Forelimb muscle (tissue), 1 donor: ENCODE measurements at places on chromosomes 2 and 18.
A peak's percentile ranks its signal among the peaks of the same experiment; 100 is the strongest.

GRCh38 chr2:39419282-39420223, 17.5 kb downstream of the MAP4K3 start:
- DNase-seq: no peak

DNA sequence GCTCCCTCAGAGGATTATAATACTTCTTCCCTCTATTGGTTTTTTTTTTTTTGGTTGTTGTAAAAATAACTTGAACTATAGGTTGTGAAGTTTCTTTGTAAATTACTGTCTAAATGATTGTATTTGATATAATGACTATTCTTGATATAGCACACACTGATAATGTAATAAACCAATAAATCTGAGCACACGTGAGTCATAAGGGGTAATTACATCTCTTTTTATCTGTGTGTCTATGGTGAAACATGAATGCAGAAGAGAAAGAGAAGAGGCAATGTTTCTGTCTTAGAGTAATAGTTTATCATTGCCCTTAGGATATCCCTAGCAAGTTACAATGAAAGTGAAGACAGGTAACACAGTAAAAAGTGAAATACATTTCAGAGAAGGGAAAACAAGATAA, 64.1 kb upstream of the RAPGEF4 start:
- no peak for DNase-seq

DNA sequence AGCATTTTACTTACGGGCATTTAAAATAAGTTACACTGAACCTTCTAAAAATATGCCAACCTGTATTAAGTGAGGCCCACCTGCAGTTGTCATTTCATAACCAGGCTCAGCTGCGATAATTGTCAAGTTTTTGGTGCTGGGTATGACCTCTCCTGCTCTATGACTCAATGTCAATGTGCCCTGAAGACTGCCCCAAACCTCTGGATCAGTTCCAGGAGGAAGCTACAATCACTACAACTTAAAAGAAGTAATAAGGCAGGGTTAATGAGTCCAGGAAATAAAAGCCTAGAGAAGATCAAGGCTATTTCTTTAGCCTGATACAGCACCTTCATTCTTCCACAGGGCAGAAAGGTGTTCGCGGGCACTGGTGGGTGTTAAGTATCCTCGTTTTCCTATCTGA, 22.9 kb downstream of the POLR1A start:
- DNase-seq: no peak

DNA sequence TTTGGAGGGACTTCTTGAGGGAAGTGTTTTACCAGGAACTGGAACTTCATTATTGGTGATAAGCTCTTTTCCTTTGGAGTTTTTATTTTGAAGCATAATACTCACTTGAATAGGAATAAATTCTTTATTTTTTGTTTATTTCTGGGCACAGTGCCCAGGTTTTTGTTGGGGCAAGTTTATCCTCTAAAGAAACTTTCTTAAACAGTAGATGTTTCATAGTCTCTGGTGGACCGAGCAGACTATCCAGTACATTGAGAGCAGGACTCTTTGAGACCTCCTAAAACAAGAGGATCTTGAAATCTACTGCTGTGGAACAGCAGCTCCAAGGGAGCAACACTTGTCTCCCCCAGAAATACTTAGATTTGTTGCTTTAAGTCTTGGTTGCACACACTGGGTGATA, 109.4 kb downstream of the PARD3B start:
- no peak for DNase-seq

DNA sequence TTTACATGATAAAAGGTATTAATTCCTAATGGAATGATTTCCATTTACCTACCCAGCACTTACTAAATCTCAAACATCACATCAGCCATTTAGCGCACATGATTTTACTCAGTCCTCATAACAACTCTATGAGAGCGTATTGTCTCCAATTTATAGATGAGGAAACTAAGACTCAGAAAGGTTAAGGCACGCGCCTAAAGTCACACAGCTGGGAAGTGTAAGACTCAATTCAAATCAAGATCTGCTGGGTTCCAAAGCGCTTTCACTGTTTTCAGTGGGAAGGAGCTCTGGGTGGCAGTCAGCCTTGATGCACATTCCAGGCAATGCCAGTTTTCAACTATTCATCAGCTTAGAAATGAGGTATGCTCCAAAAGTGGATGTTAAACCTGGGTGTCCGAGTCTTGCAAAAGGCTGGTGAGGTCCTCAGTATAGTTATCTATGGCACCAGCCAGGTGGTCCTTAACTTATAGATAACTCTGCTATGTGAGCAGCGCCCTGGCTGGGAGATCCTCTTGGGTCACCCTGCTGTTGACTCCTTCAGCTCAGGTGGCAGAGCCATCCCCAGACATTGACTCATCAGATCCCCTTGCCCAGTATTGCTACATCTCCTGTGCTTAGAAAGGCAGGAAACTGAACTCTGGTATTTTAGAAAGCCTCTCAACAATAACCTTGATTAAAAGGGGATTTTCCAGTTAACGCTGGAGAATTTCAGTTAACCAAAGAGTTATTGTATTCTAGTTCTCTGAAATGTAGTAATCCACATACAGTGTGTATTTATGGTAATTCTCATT, 47.1 kb downstream of the SLC4A1AP start:
- no peak for DNase-seq

GRCh38 chr18:80086281-80086680, 22.8 kb upstream of the ADNP2 start:
- no peak for DNase-seq

- DNase-seq: no peak
Measured at GRCh38 chr2:174846218-174846617, 81.9 kb upstream of the CHRNA1 start.

- DNase-seq: no peak
Measured at GRCh38 chr18:61239051-61239450, 94.2 kb upstream of the CDH20 start.

GRCh38 chr18:52657043-52657805, 317.2 kb downstream of the DCC start:
- no peak for DNase-seq

DNA sequence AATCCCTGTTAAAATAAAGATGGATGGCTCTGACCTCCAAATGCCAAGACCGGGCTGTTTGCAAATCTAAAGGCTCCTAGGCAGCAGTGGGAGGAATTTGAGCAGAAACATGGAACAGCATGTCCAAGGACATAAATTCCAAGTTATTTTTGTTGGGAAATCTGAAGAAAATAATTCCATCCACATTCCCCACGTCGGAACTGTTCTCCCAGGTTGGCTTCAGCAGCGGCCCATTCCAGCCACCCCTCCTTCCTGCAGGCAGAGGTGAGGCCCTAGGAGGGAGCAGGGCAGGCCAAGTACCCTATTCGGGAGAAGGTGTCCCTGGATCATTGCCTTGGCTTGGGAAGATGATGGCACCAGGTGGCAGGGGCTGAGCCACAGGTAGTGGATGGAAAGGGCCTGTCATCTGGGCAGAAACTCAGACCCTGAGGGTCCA, 117.1 kb downstream of the CAPN13 start:
- no peak for DNase-seq

- no peak for DNase-seq
Measured at GRCh38 chr18:51861046-51861445, 479.0 kb upstream of the DCC start.

DNA sequence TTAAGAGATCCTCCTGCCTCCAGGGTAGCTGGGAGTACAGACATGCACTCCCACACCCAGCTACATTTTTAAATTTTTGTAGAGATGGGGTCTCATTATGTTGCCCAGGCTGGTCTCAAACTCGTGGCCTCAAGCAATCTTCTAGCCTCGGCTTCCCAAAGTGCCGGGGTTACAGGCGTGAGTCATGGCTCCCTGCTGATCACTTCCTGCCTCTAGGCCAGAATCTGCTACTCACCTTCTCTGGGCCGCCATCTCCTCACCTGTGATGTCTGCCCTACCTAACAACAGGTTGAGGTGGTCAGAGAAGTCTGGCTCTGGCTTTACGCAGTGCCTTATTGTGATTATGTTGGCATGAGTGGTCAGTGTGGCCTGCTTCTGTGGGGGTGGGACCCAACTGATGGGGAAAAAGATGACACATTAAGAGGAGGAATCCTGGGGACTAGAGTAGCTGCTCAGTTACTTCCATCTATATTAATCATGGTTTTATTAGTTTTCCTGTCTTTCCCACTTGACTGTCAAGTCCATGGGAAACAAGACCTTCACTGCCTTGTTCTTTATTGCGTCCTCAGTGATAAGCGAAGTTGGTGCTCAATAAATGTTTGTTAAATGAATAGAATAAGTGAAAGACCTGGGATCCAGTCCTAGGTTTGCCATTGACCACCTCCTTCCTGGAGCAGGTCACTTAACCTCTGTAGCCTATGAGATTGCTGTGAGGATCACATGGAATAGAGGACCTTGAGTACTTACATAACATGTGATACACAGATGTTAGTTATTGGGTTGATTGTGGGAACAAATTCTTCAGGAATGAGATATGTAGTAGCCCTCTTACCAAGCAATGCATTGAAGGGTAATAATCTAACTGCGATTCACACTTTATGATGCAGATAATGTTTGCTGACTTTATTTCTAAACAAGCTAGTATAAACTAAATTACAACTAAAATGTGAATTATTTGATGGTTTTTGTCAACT, 15.7 kb downstream of the KCTD1 start:
- DNase-seq: no peak

- no peak for DNase-seq
Measured at GRCh38 chr2:10079870-10080535, at the start of gene CYS1. TSS of gene CYS1 (minus strand) at chr2:10080411. CDS start at chr2:10080223, 188 bp downstream.

GRCh38 chr2:173855661-173856060, 109.5 kb downstream of the SP3 start:
- no peak for DNase-seq

DNA sequence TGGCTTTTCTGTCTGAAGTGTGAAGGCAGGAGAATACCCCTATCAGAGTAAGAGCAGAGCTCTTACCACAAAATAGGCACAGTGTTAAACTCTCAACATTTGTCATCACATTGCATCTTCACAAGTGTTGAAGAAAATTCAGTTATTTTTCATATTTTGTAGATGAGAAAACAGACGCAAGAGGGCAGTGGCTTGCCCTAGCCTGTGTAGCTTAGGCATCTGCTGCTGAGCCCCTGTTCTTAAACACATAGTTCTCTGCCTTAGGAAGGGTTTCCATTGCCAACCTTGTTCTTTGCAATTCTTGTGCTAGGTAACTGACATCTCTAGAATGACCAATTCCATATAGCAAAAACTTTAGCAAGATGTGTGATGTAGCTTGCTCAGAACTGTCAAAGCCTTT, 112.7 kb upstream of the RMDN2 start:
- no peak for DNase-seq

DNA sequence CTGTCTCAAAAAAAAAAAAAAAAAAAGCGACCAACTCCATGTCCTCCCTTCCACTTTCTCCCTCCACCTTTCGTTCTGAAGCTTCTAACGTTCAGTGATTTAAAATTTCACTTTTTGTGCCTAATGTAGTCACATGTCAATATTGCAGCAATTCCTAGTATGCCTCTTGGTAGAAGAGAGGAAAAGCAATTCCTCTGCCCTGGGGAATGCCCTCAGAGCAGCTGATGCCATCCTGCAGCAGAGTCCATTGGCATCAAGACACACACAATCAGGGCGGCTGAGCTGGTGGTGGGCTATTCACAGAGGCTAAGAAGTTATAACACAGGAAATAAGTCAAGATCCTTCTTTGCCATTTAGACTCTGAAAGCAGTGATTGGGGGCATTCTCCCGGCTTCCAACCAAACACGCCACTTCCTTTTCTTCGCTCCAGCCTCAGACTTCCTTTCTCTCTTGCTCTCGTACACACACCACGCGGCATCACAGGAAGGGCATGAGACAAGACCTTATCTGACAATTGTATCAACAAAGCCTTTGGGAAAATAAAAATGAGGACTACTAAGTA, 71.9 kb downstream of the MOGAT1 start:
- no peak for DNase-seq

- DNase-seq: no peak
Measured at GRCh38 chr2:237306787-237307170, 107.2 kb downstream of the COL6A3 start.

- no peak for DNase-seq
Measured at GRCh38 chr2:181241797-181242196, 215.4 kb upstream of the ITGA4 start.

GRCh38 chr2:238591732-238592131, 165.0 kb downstream of the ASB1 start:
- DNase-seq: no peak

GRCh38 chr2:40511661-40512213, 59.8 kb upstream of the SLC8A1 start:
- DNase-seq: peak; percentile 61

DNA sequence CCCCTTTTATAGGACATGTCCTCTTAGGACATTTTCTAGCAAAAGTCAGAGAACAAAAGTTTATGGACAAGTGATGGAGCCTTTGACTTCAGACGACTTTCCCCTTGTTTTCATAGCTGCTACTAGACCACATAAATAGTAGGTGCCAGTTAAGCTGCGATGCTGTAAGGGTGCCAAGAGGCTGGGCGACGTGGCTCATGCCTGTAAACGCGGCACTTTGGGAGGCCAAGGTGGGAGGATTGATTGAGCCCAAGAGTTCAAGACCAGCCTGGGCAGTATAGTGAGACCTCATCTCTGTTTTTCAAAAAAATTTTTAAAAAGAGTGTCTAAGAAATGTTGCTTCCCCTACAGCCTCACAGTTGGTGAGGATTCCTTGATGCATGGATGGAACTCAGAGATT, 2.2 kb upstream of the PLB1 start:
- DNase-seq: no peak

DNA sequence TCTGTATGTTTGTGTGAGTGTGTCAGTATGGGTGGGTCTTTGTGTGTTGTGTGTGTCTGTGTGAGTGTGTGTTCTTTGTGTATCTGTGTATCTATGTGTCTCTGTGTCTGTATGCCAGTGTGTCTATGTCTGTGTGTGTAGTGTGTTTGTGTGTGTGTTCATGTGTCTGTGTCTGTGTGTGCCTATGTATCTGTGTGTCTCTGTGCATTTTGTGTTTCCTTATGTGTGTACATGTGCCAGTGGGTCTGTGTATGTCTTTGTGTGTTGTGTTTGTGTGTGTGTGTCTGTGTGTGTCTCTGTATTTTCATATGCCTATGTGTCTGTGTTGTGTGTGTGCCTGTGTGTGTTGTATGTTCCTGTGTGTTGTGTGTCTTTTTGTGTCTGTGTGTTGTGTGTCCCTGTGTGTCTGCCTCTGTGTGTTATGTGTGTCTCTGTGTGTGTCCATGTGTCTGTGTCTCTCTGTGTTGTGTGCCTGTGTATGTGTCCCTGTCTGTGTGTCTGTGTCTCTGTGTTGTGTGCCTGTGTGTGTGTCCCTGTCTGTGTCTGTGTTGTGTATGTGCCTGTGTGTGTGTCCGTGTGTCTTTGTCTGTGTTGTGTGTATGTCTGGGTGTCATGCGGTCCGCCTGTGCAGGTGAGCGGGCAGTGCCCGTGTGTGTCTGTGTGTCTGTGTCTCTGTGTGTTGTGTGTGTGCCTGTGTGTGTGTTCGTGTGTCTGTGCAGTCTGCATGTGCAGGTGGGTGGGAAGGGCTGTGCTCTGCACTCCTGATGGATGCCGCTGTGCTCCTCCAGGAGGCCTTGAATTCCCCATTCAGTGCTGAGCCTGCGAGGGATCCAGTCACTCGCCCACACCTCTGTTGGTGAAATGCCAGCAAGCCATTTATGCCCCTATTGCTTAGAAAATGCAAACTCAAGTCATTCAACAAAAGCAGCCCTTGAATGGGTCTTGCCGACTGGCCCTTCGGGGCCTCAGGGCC, 37.4 kb downstream of the KLHL29 start:
- DNase-seq: no peak

GRCh38 chr2:191481305-191482070, 196.4 kb upstream of the NABP1 start:
- DNase-seq: no peak

- no peak for DNase-seq
Measured at GRCh38 chr2:217714287-217714751, 288.5 kb downstream of the TNS1 start.
